ENCODE measurements at places on chromosomes 4 and X. TPM values are rescaled to one million over a fixed set of nuclear protein-coding genes. Genes with fewer than 3 reads are reported as not detected.

SCML2 gene
- total RNA-seq, result 2.2 TPM

- no peak for DNase-seq
Observed at GRCh38 chr4:54872261-54872660, 214.5 kb downstream of the KIT start.

- DNase-seq, result no peak
Observed at GRCh38 chr4:163462556-163462955, 11.0 kb downstream of the TKTL2 start.

DNA sequence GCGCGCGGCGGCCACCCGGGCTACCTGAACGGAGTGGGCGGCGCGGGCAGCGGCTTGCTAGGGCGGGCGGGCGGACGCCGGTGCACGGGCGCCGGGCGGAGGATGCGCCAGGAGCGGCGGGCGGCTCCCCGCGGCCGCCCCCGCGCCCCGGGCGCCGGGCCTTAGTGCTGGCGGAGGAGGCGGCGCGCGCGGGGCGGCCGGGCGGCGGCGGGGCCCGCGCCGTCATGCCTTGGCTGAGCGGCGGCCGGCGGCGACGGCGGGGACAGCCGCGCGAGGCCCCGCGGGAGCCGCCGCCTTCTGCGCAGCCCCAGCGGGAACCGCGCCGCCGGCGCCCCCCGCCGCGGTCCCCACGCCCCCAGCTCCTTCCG is 48.2 kb downstream of the CLDN34 start:
- DNase-seq, result no peak

SOX3 gene
- not detected for total RNA-seq

DNA sequence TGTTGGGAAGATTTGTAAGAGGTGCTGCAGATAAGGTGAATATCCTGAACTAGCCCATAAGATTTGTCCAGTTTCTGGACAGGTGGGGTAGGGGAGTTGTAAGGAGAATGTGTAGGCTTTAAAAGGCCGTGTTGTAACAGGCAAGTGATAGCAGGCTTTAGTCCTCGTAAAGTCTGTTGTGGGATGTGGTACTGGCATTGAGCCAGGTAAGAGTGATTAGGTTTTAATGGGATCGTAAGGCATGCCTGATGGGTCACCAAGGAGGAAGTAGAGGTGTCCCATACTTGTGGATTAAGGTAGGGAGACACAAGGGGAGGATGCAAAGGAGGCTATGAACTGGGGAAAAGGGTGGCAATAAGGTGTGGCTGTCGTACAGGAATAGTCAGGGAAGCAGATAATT is 256.9 kb upstream of the DKK2 start:
- no peak for DNase-seq
